ENCODE measurements at places on chromosomes 7 and 10.

- DNase-seq, result no peak
Observed at GRCh38 chr7:117582219-117582704, 102.4 kb downstream of the CFTR start.

- no peak for DNase-seq
Observed at GRCh38 chr10:122249991-122250750, 20.9 kb upstream of the BTBD16 start.

DNA sequence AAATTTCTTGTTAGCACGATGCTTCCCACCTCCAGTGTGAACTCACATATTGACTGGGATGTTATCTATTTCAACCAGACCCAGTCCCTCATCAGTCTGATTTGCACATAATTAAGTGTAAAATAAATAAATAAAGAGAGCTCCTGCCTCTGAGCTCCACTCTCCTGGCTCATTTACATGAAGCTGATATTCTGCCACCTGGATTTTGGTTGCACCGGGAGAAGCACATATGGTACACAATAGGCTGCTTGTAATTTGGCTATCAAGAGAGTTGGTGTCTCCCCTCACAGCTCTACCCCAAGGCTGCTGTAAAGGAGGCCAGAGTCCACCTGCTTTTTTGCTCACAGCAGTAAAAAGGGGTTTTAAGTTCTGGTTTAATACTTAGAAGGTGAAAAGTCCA, 610.5 kb downstream of the KCNMA1 start:
- DNase-seq, result no peak

GRCh38 chr7:45099891-45100760, 11.4 kb upstream of the NACAD start:
- DNase-seq, result no peak

DNA sequence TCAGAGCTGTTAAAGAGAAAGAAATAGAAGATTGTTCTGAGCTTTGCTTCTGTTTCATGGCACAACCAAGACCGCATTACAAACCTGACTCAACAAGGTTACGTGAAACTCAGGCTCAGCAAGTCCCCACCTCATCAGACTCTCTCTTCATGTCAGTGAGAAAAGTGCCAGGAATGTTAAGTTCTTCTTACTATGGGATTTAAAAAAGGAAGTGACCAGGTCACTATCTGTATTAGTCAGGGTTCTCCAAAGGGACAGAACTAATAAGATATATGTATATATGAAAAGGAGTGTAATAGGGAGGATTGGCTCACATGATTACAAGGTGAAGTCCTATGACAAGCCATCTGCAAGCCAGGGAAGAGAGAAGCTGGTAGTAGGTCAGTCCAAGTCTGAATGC, 25.4 kb upstream of the PAPSS2 start:
- no peak for DNase-seq

DNA sequence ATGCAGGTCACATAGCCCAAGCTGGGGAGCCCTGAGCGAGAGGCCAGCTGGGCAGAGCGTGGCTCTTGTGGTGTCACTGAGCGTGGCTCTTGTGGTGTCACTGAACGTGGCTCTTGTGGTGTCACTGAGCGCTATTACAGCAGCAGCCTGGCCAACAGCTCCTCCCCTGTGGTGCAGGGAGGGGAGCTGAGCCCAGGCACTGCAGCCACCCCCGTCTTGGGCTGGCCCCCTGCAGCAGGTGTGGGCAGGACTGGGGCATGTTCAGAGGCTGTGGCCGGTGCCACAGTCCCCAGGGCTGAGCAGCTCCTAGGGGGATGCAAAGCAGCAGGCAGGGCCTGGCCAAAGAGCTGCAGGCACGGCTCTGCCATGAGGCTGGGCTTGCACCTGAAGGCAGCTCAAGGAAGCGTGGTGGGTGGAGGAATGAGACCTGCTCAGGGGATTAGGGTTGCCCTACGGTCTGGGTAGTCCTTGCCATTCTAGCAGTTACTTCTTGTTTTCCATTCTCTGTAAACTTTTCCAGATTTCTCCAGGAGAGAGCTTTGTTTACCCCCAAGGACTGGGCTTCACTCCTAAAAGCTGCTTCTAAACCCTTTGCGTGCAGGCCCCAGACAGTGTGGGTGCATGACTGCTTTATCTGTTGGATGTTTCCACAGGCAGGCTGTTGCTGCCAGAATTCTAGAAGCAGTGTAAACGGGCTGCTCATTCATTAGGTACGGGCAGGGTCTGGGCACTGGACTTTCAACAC, 29.2 kb downstream of the ZNF783 start:
- no peak for DNase-seq

GRCh38 chr7:27095050-27095896, 527 bp downstream of the HOXA1 start:
- DNase-seq, result no peak

- no peak for DNase-seq
Observed at GRCh38 chr7:72080341-72080766, 331.8 kb downstream of the CALN1 start.

DNA sequence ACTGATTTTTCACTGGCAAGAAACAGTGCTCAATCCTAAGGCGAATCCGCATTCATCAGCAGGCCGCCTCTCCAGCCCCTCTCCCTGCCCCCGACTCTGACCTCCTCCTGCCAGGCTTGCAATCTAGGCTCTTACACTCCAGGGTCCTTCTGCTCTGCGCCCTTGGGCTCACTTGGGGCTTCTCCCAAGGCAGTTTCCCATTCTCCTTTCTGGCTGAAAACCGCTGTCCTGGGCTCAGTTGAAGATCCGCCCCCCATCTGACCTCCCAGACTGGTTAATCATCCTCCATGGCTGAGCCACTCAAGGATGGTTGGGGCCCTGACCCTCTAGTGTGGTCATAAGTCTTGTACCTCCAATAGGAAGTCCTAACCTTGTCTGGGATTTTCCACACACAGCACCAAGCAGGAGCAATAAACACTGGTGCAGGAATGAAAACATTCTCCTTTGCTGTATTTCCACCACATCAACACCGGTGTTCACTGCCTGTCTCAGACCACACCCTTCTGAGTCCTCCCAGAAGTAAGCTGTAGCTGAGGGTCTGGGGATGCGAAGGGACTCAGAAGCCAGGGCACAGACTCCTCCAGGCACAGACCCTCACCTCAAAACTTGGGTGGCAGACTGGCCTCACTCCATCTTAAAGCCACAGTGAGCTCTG, 42.4 kb downstream of the TNS3 start:
- no peak for DNase-seq

DNA sequence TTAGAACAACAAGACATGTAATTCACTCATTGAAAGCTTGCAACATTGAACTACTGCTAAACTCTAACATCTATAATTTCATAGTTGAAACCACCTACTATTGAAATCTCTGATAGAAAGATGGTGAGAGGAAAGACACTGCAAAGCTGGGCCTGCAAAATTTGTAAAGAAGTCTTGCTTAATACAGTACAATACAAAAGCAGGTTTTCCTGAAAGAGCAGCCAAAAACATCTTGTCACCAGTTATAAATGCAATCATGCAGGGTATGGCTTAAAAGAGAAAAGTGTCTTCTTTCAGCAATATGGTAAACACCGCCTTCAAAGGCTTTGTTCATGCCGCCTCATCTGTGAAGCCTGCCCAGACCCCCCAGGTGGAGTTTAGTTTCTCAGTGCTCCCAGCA, 109.2 kb downstream of the ANK3 start:
- DNase-seq, result no peak

- no peak for DNase-seq
Observed at GRCh38 chr7:62361-63116, 129.8 kb upstream of the FAM20C start.

GRCh38 chr10:88379575-88379974, 203.5 kb downstream of the RNLS start:
- DNase-seq, result no peak

DNA sequence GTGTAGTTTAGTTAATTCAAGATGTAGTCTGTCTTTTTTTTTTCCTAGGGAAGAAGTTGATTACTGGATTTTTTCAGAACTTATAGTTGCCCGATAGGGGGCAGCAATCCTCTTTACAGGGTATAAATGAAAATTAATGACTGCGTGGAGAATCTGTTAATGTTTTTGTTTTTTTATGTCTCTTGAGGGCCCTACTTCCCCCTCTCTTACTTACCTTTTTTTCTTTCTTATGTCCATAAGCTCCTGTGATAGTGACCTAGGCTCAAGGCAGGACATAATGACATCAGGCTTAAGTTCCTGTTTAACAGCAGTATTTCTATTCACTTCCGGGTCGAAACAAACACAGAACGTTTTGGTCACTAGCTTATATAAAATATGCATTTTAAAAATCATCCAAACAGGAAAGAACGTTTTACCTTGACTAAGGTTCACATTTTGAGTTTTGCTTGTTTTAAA, 18.8 kb downstream of the CDC123 start:
- peak; percentile 49 for DNase-seq

- no peak for DNase-seq
Observed at GRCh38 chr7:20198260-20198659, 18.9 kb downstream of the MACC1 start.

DNA sequence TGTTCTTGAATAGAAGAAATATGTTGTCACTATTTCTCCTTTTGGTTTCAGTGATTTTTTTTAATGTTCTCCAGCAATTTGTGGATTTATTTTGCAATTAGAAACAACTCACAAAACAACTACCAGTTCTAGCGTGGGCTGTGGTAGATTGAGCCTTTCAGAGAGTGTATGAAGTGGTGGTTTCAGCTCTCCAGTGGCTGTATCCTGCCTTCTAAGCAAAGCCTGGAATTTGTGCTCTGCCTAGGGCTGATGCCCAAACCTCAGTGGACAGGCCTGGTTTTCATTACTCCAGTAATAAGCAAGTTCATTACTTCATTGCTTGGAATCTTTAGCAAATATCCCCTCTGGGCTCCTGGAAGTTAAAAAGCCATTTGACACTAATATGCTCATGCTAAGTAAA, 35.9 kb downstream of the APBB1IP start:
- no peak for DNase-seq

GRCh38 chr7:100247152-100247757, 27.5 kb downstream of the PVRIG start:
- DNase-seq, result no peak

GRCh38 chr7:5117095-5117970, 71.7 kb downstream of the RBAK start:
- no peak for DNase-seq

DNA sequence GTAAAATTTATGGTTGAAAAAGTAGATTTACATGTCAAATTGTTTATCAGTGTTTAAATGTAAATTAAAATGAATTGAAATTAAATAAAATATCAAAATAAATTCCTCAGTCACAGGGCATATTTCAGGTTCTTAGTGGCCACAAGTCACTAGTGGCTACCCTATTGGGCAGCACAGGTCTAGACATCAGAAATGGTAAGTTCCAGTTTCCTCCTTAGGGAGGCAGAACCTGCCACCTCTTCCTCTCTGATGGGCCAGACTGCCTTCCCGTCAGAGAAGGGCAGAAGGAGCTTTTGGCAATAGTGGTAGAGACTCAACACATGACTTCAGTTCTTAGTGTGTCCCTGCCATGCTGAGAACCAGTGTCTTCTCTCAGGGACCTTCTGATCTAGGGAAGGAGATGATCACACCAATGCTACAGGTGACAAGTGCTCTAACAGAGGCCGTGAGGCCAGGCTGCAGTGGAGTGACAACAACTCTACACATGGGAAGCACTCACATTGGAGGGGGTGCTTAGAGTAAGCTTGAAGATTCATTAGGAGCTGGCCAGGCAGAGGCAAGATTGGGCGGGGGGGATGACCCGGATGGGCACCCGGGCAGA, 14.4 kb upstream of the PCBD1 start:
- no peak for DNase-seq

GRCh38 chr10:131882151-131882550, 18.7 kb upstream of the PPP2R2D start:
- DNase-seq, result no peak

- no peak for DNase-seq
Observed at GRCh38 chr7:99232082-99232770, 24.3 kb upstream of the KPNA7 start.

- DNase-seq, result no peak
Observed at GRCh38 chr7:159151231-159151630, 6.6 kb upstream of the VIPR2 start.

DNA sequence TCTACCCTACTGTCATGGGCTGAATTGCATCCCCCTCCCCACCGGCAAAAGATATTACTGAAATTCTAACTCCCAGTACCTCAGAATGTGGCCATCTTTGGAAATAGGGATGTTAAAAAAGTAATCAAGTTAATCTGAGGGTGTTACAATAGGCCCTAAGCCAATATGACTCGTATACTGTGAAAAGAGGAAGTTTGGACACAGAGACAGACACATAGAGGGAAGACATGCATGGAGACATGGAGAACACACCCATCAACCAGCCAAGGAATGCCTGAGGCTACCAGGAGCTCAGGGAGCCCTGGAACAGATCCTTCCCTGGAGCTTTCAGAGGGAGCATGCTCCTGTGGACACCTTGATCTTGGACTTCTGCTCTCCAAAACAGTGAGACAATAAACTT, 138.2 kb upstream of the ADO start:
- DNase-seq, result no peak

- no peak for DNase-seq
Observed at GRCh38 chr10:97736403-97736901, 476 bp upstream of the ZFYVE27 start.

- DNase-seq, result no peak
Observed at GRCh38 chr7:150801946-150802771, 1.6 kb downstream of the TMEM176A start.

DNA sequence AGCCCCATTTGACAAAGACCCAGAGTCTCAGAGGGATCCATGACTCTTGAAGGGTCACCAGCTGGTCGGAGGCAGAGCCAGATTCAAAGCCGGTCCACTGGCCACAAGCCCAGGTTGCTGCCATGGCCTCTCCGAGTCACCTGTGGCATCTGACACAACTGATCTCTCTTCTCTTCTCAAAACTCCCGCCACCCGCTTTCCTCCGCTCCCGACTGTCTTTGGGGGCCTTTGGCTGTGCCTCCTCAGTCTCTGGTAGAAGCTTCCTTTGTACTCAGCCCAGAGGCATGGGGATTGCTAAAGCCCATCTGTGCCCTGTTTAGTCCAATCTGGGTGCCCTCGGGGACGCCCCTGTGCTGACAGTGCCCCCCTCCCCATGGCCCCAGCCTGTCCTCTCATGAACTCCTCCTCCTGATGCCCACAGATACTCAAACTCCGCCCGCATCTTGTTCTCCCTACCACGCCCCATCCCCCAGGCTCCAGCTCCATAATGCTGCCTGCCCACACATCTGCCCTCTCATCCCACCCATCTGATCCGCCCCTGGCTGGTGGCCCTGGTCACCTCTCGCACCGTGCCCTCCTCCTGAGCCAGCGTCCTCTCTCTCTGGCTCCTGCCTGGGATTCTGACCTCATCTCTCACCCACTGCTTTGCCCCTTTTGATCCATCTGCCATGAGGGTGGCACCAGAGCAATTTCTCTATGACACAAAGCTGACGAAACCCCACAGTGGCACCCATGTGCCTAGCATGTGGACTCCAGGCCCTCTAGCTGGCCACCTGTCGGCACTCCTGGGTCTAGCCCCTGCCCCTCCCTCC, 150.6 kb downstream of the SLIT1 start:
- DNase-seq, result no peak

GRCh38 chr10:97186911-97187310, 1.2 kb upstream of the SLIT1 start:
- no peak for DNase-seq

- DNase-seq, result no peak
Observed at GRCh38 chr10:44498222-44498621, 113.3 kb upstream of the CXCL12 start.

GRCh38 chr10:77236700-77237099, 400.9 kb downstream of the KCNMA1 start:
- no peak for DNase-seq

GRCh38 chr10:119595134-119595675, 1.6 kb downstream of the TIAL1 start:
- no peak for DNase-seq

Data from neural crest cell (in vitro differentiated cells).